Renal pelvis (tissue), 12 donors: ENCODE measurements at places on chromosomes 3 and 15.

DNA sequence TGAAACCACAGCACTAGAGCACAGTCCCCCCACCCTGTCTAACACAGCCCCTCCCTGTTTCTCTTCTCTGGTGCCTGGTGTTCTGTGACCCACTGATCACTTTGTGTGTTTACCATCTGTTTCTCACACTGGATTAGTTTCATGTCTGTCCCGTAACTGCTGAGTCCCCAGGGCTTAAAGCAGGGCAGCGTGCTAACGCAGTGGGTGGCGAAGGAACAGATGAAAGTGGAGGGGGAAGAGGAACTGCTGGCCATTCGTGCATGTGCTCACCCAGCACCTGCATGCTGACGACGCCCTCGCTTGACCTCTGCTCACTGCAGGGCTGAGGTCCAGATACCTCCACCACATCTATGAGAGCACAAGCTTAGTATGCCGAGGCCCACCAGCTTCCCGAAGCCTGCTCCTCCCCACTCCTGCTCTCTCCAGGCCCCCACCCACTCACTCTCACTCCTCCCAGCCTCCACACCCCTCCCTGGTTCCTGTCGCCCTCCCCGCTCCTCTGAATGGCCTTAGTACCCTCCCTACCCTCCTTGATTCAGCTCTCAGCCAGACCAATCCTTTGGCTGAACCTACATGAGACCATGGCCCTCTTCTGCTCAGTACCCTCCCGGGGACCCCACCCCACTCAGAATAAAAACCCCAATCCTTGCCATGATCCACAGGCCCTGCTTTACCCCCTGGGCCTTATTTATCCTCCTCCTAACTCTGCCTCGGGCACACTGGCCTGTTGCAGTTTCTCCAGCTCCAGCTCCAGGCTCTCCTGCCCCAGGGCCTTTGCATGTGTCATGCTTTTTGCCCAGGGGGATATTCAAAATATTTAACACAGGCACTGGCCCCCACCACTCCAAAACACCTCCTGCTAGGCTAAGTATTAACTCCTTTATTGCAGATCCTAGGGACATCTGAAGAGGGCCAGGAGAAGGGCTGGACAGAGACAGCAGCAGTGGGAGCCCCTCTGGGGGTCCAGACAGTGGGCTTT is 15.1 kb upstream of the IQSEC1 start:
- DNase-seq: no peak

DNA sequence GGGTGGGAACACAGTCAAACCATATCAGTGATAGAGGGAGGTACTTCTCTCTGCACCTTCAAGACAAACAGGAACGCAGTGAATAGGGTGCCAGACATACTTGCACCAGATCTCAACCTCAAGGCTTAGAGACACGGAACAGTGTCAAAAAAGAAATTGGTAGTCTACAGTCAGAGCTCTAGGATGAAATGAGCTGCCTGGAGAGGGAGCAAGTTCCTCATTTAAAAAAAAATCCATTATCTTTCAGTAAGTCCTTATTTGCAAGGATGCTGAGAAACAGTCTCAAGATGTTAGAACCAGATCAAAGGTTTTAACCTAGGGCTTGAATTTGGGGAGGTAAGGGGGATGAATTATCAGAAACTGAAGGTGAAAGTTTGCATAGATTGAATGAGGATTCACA is 20.2 kb upstream of the LMCD1 start:
- DNase-seq: no peak

DNA sequence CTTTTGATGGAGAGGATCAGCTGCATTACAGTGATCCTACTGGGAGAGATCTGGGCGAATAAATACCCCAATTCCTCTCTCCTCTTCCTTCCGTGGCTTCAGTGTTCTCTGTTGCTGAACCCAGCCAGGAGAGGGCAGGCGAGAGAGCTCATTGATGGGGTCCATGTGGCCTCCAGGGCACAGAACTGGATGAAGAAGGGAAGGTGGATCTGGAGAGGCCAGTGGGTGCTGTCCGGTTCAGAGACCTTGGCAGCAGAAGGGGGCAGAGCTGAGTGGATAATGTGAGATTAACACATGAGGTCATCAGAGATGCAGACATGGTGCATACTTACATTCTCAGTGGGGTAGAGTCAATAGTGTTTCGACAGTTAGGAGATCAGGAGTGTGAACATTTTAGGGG is 193.6 kb downstream of the CLSTN2 start:
- no peak for DNase-seq

DNA sequence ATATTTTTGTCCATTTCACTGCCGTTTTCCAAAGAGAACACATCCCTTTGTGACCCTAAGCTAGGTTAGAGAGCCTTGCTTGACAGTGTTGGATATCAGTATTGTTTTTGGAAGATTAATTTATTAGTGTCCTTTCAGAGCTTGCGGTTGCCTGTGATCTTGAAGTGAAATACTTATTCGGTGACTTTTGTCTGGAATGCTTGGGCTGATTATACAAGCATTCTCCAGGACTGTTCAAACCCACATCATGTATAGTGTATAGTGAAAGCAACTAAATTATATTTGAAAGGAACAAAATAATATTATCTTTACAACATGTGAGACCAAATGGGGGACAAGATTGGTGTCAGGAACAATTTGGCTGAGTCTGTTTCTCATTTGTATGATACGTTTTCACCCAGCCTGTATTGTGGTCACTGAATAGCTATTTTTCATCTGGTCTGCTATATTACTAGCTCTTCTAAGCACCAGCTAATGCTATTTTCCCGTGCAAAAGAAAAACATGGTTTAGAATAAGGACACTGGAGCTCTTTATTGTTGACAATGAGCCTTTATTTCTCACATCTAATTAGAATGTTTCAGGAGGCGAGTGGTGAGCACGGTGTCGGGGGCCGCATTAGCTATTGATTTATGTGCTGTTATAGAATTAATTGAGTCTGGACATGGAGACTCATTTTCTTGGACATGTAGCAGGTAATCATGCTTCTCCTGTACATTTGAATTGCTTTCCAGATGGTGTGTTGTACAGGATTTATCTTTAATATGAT is 158.1 kb downstream of the APBA2 start:
- no peak for DNase-seq

- no peak for DNase-seq
These were observed 24.3 kb downstream of the MTHFS start for GRCh38 chr15:79872358-79873017.
